ENCODE measurements at places on chromosomes 6 and 20.

- no peak for DNase-seq
These were observed 391.2 kb downstream of the ADGRB3 start for GRCh38 chr6:69026243-69026642.

DNA sequence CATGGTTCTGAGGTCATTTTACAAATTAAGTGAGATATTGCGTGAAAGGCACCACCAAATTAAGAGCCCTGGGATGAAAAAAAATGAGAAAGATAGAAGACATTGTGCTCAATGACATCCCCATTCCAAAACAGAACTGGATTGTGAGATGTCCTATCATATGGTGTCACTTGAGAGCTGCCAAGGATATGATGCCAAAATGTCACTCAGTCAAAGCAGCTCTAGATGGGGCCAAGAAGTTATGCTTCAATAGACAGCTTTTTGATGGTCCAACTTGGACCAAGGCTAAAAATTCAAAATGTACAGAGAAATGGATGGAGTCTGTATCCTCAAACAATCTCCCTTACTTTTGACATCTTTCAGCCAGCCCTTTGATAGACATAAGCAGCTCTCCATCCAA lies 180.8 kb downstream of the UST start:
- no peak for DNase-seq

DNA sequence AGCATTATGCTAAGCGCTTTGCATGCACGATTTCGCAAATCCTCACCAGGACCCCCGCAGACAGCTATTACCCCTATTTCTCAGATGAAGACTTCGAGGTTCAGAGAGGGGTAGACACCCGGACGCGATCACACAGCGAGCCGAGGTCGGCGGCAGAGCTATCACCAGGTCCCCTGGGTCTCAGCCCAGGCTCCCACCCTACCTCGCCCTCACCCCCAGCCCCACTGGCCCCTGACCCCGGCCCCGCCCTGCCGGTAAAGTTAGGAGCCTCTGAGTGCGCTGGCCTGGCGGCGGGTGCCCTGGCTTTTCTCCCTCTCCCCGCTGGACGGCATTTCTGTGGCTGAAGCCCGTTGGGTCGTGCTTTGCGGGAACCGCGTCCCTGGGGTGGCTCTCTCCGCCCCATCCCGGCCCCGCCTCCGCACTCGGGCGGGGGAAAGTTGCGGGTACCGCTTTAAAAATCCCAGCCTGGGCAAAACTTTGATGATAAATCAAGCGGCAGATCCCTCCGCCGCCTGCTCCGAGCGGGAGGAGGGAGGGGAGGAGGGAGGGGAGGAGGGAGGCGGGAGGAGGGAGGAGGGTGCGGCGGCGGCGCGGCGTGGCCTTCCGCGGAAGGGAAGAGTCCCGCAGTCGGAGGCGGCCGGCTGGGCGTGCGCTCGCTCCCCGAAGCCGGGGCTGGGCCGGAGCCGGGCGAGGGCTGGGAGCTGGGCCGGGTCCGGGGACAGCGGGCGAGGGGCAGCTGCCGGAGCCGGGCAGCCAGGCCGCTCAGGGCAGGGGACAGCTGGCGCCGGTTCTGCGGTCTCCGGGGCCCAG lies at the start of gene VSTM2L:
Gene VSTM2L, plus strand, starts transcription at position 624 of the 810 bp plus-strand sequence. CDS start 224 bp downstream, outside the sequence.
- no peak for DNase-seq

- DNase-seq, result no peak
These were observed 191.5 kb upstream of the RSPO3 start for GRCh38 chr6:126926926-126927325.

DNA sequence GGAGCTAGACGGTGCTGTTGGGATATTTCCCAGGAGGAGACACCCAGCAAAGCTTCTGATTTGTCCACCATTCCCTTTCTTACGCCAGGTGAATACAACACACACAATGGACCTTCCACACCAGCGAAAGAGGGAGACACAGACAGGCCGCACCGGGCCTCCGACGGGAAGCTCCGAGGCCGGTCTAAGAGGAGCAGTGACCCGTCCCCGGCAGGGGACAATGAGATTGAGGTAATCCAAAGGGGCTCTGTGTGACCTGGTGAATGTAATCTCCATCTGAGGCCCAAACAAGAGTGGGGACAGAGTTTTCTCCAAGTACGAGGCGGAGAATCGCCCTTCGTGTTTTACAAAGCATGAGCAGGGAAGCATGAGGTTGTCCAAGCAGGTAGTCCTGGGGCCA lies 194.5 kb downstream of the EYA2 start:
- no peak for DNase-seq

DNA sequence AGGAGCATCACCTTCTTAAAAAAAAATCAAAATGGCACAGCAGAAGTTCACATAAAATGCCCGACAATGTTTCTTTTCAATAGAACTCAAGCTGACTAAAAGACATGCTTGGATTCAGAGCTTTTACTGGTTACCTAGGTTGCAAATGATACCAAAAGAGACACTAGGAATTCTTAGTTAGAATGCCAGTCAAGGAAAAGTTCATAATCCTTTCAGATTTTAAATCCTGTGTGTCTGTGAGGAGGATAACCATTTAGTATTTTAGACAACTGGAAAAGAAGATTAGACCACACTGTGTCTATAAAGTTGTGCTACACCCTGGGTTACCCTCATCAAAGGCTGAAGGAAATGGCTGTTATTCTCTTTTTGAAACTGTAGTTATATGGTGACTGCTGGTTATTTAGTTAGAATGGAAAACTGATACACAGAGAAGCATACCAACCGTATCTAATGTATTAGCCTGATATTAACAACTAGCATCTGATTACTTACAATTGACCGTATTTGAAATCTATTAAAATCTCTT lies 139.5 kb downstream of the GJA10 start:
- DNase-seq, result no peak

DNA sequence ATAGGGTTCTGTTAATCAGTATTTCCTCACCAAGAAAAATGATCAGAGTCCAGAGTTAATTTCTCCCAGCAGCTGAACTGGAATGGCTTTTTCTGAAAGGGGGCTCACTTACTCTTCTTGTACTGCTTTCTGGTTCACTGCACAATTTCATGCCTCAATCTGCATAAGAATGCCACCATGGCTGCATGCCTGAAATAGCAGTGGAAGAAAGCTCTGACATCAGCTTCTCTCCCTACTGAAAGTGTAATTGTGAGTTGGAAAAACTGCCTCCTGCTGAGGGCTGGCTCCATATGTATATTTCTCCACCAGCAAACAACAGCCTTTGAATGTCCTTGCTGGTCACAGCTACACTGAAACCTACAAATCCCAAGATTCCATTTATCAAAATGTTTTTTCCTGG lies 1027.2 kb upstream of the GJE1 start:
- no peak for DNase-seq

DNA sequence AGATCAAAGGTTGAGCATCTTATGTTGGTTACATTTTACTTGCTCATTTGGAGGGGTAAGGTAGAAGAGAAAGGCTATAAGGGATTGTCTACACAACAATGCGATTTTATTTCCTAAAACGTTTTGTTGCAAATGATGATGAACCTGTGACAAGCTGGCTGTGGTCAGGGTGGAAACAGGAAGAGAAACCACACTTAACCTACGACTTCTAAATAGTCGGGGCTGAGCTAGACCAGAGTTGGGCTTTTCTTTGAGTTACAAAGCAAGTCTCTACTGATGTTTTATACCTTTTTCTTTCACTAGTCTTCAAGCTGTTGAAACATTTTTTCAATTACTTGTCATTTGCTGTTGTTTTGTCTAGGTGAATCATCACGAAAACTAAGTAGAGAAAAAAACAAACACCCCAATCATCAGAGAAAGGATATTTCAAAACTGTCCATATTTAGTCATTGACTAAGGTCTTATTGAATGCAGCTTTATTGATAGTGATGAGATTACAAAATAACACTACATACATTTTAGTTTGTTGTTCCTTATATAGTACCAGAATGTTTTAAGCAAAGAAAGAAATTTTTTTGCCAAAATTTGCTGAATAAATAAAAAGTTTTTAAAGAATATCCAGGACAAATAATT lies 18.0 kb downstream of the KLHL31 start:
- DNase-seq, result peak; percentile 64

GRCh38 chr6:75143191-75143590 lies 62.7 kb downstream of the COL12A1 start:
- no peak for DNase-seq

GRCh38 chr6:14129575-14129974 lies 12.0 kb downstream of the CD83 start:
- peak; percentile 41 for DNase-seq

GRCh38 chr6:93394471-93394870 lies 24.9 kb downstream of the EPHA7 start:
- DNase-seq, result no peak

DNA sequence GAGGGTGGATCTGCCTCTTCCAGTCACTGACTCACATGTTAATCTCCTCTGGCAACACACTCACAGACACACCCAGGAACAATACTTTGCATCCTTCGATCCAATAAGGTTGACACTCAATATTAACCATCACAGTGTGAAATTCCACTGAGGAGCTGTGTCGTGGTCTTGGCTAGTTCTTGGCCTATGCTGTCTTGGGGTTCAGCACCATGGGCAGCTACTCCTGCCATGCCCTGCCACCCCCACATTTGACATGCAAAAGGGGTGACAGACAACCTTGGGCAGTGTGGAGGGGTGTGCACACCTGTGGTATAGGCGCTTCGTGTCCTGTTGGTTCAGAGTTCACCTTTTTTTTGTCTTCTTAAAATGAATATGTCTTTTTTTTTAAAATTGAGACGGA lies 25.8 kb downstream of the ANKRD6 start:
- DNase-seq, result no peak

DNA sequence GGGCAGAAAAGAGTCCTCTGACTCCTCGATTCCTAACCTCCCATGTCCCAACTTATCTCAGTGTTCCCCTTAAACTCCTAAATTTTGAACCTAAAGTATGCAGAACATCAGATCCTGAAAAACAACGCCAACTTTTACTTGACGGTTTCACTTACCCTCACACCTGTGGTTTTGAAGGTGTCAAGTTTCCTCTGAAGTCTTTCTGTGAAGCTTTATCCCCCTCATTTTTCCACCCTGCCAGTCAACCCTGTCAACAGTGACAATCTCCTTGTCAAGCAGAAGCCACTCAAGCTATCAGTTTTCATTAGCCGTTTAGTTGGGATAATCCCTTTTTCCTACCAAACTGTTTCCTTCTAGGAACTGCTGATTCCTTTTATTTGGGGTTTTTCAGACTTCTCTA lies 245.4 kb upstream of the PREP start:
- no peak for DNase-seq

DNA sequence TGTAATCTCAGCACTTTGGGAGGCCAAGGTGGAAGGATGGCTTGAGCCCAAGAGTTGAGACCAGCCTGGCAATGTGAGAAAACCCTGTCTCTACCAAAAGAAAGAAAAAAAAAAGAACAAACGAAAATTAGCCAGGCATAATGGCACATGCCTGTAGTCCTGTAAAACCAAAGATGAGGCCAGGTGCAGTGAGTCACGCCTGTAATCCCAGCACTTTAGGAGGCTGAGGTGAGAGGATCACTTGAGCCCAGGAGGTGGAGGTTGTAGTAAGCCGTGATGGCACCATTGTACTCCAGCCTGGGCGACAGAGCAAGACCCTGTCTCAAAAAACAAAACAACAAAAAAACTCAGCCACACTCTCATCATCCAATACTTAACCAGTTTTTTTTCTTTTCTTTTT lies 32.5 kb upstream of the KIF3B start:
- no peak for DNase-seq

- DNase-seq, result no peak
These were observed 17.9 kb upstream of the ANKRD60 start for GRCh38 chr20:58246346-58246745.

DNA sequence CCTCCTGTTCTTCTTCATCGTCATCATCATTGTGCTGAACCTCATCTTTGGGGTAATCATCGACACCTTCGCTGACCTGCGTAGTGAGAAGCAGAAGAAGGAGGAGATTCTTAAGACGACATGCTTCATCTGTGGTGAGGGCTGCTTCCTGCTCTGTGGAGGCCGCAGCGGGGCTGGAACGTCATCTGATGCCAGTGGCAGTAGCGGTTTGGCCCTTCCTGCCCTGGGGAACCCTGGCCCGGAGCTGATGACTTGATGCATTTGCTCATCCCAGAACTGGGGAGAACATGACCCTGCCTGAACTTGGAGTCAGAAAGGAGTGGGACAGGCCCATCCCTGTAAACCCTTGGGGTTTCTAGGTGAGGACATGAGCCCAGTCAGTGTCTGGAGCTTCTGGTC lies 18.7 kb downstream of the UQCC2 start:
- DNase-seq, result peak; percentile 84

DNA sequence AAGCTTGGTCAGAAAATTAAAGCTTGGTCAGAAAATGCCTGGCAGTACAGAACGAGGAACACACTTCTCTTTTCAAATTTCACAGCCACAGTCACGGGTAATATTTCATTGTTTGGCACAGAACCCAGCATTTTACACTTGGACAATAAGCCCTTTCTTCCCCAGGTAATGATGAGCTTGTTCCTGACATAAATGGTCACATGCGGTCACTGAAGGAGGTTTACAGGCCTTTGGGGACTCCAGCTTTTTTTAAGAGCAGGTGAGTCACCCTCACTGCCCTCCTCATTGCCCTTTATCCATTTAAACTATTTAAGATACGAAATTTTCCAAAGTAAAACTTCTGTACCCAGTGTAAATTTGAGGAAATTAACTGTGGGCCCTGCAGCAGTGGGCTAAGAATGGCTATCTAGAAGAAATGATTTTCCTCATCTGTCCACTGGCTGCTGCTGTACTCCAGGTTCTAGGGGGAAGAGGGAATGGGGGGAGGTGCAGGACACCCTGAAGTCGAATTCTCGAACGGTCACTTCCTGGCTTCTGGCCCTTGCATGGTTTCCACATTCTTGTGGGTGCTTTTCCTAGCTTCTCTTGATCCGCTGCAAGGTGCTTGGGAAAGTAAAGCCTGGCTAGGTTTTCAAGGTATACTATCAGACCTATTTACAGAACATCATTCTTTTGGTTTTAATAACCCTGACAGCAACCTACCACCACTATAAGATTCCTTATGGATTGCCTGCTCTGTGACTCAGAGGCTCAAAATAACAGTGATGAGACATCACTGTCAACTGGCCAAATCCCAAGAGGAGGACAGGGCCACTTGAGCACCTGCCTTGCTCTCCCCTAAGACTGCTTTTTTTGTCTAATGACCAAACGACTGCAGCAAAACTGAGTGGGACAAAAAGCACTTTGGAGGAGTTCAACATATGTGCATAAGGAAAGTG lies 75.8 kb downstream of the PREP start:
- no peak for DNase-seq

DNA sequence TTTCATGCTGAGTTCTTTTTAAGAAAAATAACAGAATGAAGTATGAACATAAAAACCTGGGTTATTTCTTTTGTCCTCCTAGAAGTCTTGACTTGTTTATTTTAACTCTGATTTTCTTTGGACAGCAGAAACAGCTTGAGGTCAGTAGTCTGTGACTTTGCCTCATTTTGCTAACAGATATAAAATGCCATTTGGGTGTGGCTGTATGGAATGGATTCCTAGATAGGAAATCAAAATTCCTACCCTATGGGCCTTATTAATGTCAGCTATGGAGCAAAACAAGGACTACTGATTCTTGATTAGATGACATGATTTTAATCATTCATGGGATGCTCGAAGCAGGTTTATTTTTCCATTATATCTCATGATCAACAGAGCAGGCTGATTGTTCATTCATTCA lies 46.8 kb upstream of the TENT5A start:
- DNase-seq, result no peak

All from naive B cell (primary cell).